ENCODE measurements at places on chromosomes 11 and 22. TPM values are rescaled to one million over a fixed set of nuclear protein-coding genes. Genes with fewer than 3 reads are reported as not detected.

OR51B2 gene
- polyA plus RNA-seq, result not detected

DNA sequence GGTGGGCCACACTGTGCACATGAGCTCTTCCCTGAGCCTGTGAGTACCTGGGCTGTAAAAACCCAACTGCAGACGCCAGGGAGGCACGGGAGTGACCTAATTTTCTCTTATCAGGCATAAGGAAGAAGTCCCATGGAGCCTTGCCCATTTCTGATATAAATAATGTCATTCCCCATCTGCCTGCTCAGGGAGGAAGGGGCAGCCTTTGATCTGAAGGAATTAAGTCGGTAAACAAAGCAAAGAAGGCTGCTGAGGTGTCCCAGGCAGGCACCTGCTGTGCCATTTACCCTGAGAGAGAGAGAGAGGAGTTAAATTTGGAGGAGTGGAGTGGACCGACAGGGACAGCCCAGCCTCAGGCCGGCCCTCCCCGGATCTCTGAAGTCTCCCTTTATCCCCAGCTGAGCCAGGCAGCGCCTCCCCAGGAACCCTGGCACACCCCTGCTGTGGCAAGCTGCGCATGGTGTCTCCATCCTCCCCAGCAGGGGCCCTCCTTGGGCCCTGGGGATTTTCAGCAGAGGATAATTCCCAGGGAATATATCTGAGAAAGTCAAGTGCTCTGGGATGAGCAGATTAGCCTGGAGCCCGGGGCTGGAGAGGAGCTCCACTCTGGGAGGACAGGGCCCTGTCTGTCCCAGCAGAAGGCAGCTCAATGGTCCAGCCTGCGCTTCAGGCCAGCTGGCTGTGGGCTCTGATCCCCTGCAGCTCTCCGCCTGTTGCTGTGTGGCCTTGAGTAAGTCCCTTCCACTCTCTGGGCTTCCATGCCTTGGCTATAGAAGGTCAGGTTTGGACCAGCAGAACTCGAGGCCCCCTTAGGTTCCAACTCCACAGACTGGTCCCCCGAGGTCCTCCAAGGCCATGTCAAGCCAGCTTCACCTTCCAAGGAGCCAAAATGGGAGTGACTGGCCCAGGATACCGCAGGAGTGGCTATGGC is 17.5 kb upstream of the CABP7 start:
- H3K27me3 ChIP-seq, result no peaks in the 10 kb centered on the region
- DNase-seq, result no peak
- H3K4me1 ChIP-seq, result no peaks in the 10 kb centered on the region
- peak overlapping the region; percentile 53 for H3K27ac ChIP-seq
- no peak overlapping the region for H3K4me3 ChIP-seq

GRCh38 chr22:36819112-36819511 is 2.3 kb upstream of the PVALB start:
- H3K27me3 ChIP-seq, result peaks cover 63% of the 10 kb centered on the region
- H3K4me3 ChIP-seq, result no peak overlapping the region
- DNase-seq, result no peak

DNA sequence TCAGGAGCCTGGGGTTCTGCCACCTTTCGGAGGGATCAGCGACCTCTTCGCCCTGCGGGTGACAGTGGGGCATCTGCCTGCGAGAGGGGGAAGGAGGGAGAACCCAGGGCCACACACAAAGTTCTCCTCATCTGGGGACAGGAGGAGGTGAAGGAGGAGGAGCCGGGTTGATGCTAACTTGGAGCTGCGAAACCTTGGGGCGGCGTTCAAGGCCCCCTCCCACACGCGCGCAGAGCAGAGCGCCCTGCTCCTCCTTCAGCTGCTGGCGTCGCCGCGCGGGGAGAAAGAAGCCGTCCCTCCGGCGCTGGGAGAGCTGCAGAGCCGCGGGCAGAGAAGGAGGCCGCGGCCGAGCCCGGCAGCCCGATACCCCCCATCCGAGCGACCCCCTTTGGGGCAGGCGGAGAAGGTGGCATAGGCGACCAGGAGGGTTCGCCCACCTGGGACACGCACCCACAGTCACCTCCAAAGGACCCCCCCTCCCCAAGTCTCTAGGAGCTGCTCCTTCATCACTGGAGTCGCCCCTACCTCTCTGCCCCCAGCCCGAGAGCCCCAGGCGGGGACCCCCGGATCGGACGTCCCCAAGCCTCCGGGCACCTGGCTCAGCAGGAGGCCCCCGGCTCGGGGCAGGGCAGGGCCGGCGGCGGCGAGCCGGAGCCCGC is at the start of gene RASD2:
RASD2 (plus strand) TSS at position 237 of the 659 bp plus-strand sequence. CDS start 5,979 bp downstream, outside the sequence.
- DNase-seq, result peak; percentile 66
- peaks cover 17% of the 10 kb centered on the region for H3K4me1 ChIP-seq
- H3K4me3 ChIP-seq, result peak within 1 kb of the TSS; percentile 49
- H3K27me3 ChIP-seq, result peaks cover 4% of the 10 kb centered on the region

GRCh38 chr22:49730656-49731055 is 97.0 kb downstream of the BRD1 start:
- no peaks in the 10 kb centered on the region for H3K4me1 ChIP-seq
- no peak for DNase-seq
- H3K36me3 ChIP-seq, result no peaks in the 10 kb centered on the region
- no peak overlapping the region for H3K4me3 ChIP-seq
- no peaks in the 10 kb centered on the region for H3K27me3 ChIP-seq
- no peak overlapping the region for H3K27ac ChIP-seq

DNA sequence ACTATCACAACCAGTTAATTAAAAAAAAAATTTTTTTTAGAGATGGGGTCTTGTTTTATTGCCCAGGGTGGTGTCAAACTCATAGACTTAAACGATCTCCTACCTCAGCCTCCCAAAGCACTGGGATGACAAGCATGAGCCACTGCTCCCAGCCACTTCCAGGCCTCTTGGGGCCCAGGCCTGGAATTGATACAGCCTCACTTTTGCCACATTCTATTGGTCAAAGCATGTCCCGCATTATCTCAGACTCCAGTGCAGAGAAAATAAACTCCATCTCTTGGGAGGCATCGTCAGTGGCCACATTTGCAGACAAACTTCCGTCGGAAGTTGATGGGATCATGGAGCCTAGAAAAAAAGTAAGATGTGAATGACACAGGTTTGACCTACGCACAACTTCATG is 9.4 kb upstream of the RASD2 start:
- DNase-seq, result no peak
- H3K4me3 ChIP-seq, result no peak overlapping the region
- H3K36me3 ChIP-seq, result no peaks in the 10 kb centered on the region
- no peaks in the 10 kb centered on the region for H3K4me1 ChIP-seq
- H3K27me3 ChIP-seq, result no peaks in the 10 kb centered on the region
- H3K27ac ChIP-seq, result no peak overlapping the region

- no peaks in the 10 kb centered on the region for H3K4me1 ChIP-seq
- H3K36me3 ChIP-seq, result no peaks in the 10 kb centered on the region
- H3K27me3 ChIP-seq, result peaks cover 44% of the 10 kb centered on the region
Measured at GRCh38 chr11:3171931-3172560, 6.9 kb upstream of the OSBPL5 start.

GRCh38 chr11:126978911-126979310 is 21.7 kb downstream of the KIRREL3 start:
- no peak overlapping the region for H3K27ac ChIP-seq
- H3K4me1 ChIP-seq, result no peaks in the 10 kb centered on the region
- no peak for DNase-seq
- no peaks in the 10 kb centered on the region for H3K27me3 ChIP-seq
- H3K4me3 ChIP-seq, result no peak overlapping the region

DNA sequence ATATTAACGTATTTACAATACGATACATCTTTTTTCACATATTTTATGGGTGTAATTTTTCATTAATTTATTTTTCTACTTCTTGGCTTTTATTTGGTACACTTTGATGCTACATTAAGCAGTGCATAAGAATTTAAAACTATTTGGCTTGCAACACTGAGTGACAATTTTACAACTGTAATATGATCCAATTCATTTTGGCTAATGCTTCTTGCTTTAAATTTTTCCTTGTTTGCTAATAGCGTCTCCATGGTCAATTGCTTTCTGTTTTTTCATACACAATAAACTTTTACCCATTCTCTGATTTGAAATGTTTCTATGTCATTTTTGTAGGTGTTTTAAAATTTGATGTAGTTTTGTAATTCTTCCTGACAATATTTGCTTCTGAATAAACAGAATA is 773.2 kb downstream of the FAM181B start:
- H3K4me3 ChIP-seq, result no peak overlapping the region
- H3K27ac ChIP-seq, result no peak overlapping the region
- no peaks in the 10 kb centered on the region for H3K36me3 ChIP-seq
